ENCODE measurements at places on chromosomes 7 and 10.

- DNase-seq = no peak
Observed at GRCh38 chr7:424961-425793, 94.5 kb downstream of the PDGFA start.

GRCh38 chr7:5500056-5500776 lies 76.6 kb upstream of the TNRC18 start:
- no peak for DNase-seq

- DNase-seq = no peak
Observed at GRCh38 chr7:24715661-24716479, 41.4 kb downstream of the GSDME start.

DNA sequence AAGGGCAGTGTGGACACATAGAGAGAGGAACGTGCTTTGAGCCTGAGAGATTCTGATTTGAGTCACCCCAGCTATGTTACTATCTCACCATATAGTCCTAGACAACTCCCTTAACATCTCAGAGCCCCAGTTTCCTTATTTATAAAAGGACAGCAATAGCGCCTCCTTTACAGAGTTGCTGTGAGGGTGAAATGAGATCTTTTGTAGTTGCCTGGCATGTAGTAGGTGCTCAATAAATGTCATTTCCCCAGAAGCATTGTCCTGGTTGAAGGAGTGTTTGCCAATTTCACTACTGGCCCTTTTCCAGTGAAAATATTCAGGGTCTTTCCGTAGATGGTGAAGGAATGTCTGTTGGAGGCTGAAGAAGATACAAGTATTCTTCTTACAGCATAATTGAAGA lies 51.3 kb upstream of the FAM180A start:
- no peak for DNase-seq

- no peak for DNase-seq
Observed at GRCh38 chr10:106023329-106023728, 1141.2 kb downstream of the SORCS1 start.

DNA sequence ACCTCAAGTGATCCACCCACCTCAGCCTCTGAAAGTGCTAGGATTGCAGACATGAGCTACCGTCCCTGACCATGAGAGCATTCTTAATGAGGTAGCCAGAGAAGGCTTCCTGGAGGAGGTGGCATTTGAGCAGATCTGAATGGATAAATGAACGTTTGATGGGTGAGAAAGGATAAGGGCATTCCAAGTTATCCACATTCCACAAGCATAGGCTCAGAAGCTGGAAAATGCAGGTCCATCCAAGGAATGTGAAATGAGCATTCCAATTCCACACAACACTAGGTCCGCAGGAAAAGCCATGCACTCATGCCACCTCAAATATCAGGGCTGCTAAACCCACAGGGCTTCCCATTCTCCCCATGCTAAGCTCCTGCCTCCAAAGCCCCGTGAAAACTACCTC lies 17.0 kb downstream of the TMEM130 start:
- DNase-seq = no peak

- no peak for DNase-seq
Observed at GRCh38 chr7:30367561-30367960, 83.2 kb downstream of the ZNRF2 start.

DNA sequence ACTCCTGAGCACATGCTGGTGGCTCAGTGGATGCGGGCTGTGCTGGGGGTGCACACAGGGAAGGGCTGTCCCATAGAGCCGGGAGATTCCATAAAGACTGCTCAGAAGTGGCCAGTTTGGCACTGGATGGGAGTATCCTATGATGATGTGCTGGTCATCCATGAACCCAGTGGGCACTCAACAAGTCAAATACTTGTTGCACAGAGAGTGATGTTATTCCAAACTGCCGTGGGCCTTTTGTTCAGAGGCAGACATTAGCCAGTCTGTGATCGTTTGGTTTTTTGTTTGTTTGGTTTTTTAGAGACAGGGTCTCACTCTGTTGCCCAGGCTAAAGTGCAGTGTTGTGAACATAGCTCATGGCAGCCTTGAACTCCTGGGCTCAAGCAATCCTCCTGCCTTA lies 30.9 kb upstream of the SAMD8 start:
- DNase-seq = no peak

DNA sequence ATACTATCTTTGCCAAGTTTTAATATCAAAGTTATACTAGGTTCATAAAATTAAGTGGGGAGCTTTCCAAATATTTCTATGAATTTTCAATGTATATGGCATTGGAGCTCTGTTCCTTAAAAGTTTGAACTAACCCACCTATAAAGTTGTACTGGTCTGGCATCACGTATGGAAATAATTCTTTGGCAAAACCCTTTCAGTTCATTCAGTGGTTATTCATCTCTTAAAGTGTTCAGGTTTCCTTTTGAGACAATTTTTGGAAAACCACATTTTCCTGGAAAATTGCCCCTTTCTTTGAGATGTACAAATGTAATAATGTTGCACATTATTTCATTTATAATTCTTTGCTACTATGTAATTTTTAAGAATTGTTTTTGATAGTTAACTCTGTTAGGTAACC lies 62.5 kb upstream of the INPP5A start:
- no peak for DNase-seq

GRCh38 chr7:85509476-85509875 lies 322.6 kb upstream of the SEMA3D start:
- no peak for DNase-seq

- DNase-seq = no peak
Observed at GRCh38 chr10:121926671-121927317, 1.0 kb downstream of the ATE1 start.

- DNase-seq = no peak
Observed at GRCh38 chr7:39099146-39099545, 121.4 kb downstream of the POU6F2 start.

DNA sequence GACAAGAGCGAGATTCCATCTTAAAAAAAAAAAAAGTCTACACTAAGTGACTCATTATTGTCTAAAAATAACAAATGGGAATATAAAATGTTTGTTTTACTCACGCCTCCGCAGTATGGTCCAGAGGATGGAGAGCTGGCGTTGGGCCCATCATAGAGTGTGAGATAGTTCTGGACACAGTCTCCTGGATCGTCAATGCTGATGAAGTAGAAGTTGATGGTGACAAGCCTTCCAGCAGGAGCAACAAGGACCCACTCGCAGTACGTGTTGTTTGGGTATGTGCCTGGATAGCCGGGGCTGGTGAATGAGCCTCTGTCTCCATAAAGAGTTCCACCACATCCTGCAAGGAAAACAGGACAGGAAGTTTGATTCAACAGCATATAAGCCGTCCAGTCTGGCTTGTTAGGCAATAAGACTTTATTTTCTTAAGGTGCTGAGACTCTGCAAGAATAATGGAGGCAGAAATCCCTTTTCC lies 11.5 kb upstream of the RSU1 start:
- DNase-seq = no peak

DNA sequence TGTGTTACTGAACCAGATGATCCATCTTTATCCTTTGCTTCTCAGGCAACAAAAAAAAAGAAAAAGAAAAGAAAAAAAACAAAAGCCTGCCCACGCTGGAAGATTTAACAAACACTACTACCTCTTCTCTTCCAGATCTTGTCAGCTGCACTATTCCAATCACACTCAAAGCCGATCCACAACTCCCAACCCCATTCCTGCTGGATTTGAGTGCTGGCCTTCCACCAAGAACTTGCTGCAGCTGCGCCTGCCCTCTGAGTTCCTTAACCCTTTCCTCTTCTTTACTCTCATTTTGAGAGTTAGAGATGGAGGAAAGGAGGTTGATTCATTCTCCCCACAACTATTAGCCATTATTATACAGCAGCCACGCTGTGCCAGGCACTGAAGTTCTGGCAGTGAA lies 16.0 kb upstream of the ITGA8 start:
- DNase-seq = no peak

DNA sequence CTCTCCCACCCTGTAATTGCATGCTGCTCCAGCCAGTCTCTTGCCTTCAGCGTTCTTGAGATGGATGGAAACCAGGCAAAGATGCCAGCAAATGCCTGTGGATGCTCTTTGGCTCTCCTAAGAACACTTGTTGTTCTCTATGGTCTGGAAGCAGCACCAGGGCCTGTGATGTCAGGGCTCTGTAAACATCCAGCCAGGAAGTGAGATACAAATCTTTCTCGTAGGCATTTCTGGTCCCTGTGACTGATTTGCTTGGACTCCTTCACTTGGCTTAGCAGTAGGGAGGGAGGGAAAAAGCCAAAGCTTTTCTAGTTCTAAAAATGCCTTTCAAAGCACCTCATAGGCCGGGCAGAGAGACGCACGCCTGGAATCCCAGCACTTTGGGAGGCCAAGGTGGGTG lies 201.3 kb downstream of the REEP3 start:
- no peak for DNase-seq

- no peak for DNase-seq
Observed at GRCh38 chr10:45008524-45009161, 7.9 kb downstream of the ZNF22 start.

DNA sequence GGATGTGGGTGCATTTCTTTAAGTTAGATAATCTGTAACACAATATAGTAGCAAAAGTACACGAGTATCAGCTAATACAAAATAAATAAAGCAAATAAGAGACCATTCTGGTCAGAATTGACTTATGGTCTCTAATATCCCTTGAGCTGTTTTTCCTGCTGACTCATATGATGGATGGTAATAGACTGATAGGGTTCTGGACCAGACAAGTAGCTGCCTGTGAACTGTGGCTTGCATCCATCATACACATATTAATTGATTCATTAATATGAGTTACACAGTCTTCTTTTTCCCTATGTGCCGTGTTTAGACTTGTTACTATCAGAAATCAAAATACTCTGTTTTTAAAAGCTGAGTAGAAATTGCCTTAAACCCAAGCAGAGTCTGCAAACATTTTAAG lies 762.8 kb downstream of the GATA3 start:
- DNase-seq = no peak
